Activated naive CD4-positive, alpha-beta T cell (primary cell): ENCODE measurements at places on chromosomes 7 and 10.

DNA sequence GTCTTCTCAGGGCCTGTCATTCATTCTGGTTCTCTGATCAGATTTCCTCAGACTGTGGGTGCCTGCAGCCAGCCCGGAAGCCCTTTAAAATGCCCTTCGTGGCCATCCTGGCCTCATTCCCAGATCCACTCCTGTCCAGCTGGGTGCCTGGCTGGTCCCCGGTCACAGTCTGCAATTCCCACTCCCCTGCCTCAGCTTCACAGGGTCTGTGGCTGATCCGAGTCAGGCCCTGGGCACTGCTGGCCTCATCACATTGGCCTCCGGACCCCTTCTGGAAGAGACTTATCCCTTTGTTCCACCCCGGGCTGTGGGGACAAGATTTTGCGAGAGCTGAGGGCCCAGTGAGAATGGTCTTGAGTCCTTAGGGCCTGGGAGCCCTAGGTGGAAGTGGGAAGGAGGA lies 12.1 kb downstream of the DOCK1 start:
- DNase-seq, result no peak

GRCh38 chr7:68334216-68334615 lies 1264.1 kb upstream of the AUTS2 start:
- DNase-seq, result no peak

GRCh38 chr7:24462984-24463383 lies 110.3 kb upstream of the PALS2 start:
- no peak for DNase-seq

- DNase-seq, result no peak
These were observed 8.9 kb downstream of the PDE1C start for GRCh38 chr7:32061346-32061745.

- DNase-seq, result no peak
These were observed 31.6 kb downstream of the TRIM8 start for GRCh38 chr10:102675666-102676533.

DNA sequence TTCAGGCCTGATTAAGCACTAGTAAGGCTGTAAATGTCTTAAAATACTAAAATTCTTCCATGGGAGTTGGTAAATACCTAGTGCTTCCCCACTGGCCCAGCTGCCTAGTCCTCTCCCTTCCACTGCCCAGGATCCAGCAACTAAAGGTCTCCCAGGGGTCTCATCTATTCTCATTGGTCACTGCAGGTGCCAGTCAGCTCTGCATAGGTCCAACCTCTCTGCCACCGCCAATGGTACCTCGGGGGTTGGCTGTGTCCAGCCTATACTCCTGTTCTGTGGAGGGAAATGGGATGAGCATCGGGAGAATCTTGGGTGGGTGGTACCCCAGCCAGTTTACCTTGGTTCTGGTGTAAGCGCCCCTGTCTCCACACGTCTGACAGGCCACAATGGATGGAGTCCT lies 6.1 kb upstream of the CREB5 start:
- DNase-seq, result no peak

DNA sequence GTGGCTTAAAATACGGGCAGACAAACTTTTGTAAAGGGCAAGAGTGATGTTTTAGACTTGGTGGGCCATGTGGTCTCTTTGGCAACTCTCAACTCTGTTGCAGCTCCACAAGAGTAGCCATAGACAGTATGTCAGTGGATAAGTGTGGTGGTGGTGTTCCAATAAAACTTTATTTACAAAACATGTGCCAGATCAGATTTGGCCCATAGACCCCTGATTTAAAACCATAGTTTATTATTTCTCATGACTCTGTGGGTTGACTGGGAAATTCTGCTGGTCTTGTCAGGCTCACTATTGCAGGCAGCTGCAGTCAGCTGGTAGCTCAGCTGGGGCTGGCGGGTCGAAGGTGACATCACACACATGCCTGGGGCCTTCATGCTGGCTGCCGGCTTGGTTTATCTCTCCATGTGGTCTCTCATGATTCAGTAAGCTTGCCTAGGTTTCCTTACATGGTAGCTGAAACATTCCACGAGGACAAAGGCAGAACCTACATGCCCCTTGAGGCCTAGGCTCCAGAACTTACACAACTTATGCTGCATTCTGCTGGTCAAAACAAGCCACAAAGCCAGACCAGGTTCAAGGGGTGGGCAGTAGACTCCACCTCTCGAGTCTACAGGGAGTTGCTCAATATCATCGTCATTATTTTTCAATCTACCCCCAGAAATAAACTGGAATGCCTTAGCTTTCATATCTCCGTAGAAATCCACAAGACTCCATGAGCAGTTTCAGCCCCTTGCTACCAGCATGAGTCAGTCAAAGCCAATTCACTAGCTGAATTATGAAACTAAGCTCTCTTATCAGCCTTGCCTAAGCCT lies 245.7 kb downstream of the WDR11 start:
- no peak for DNase-seq

GRCh38 chr10:77285529-77286182 lies 352.0 kb downstream of the KCNMA1 start:
- DNase-seq, result no peak

- no peak for DNase-seq
These were observed 51.8 kb upstream of the DNAAF5 start for GRCh38 chr7:674454-675410.

GRCh38 chr7:117034851-117035464 lies 81.7 kb downstream of the ST7 start:
- DNase-seq, result no peak

- no peak for DNase-seq
These were observed 55.2 kb upstream of the RAB18 start for GRCh38 chr10:27448921-27449320.

- no peak for DNase-seq
These were observed 156.5 kb upstream of the BMPER start for GRCh38 chr7:33748793-33749192.

- no peak for DNase-seq
These were observed 500.4 kb upstream of the POT1 start for GRCh38 chr7:125430013-125430412.

DNA sequence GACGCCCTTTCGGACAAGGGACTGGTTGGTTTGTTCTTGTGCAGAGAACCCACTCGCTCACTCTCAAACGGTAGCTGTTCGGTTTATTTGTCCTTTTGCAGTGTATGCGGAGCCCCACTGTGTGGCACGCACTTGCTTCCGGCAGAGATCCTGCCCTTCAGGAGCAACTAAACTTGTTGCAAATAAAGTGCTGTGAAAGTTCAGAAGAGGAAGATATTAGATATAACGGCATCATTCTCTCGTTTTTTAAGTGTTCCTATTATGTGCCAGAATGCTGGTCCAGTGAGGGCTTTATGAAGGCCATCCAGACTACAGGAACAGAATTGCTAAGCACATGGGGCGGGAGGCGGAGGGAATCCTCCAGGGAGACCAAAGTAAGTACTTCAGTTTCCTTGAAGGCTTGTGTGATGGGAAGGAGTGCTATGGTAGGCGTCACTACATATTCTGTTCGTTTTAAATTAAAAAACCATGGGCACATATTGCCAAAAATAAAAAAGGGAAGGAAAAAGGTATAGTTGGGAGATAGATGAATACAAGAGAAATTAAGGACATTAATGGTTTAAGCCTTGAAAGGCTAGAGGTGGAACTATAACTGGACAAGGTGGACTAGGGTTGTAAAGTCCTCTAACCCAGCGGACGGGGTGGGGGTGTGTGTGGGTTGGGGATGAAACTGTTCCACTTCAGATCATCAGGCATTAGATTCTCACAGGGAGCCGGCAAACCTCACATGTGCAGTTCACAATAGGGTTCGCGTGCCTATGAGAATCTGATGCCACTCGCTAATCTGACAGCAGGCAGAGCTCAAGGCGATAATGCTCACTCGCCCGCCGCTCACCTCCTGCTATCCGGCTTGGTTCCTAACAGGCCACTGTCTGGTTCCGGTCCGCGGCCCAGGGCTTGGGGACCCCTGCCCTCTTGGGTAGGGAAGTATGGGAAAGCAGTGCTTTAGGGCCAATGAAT lies 704 bp upstream of the ERLIN1 start:
- peak; percentile 1 for DNase-seq

GRCh38 chr7:32506266-32507054 lies 11.2 kb downstream of the AVL9 start:
- no peak for DNase-seq

GRCh38 chr10:70306181-70306705 lies 22.4 kb upstream of the NPFFR1 start:
- no peak for DNase-seq

DNA sequence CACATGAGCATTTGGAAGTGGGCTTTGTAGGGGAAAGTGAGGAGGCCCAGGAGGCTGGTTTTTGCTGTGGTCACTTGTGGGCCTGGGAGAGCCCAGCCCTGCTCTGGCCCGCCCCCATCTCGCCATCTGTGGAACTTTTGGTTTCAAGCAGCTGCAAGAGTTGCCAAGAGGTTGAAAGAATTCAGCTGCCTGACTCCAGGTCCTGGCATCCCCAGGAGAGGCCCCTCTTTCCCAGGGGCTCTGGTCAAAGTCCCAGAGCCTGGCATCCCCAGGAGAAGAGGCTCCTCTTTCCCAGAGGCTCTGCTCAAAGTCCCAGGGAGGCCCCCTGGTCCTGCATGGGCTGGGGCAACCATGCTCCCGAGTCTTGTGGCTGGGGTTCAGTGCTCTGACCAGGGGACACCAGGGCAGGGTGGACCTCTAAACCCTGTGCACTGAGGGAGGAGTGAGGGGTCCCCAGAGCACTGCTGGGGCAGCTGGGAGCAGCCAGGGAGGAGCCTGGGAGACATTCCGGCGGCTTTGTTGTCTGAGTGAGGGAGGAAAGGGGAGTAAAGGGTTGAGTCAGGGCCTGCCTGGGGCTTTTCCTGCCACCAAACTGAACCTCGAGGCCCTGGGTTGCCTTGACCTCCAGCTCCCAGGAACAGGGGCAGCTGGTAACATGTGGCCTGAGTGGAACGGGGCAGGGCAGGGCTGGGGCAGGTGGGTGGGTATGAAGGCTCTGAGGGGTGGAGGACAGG lies 27.7 kb upstream of the CSGALNACT2 start:
- DNase-seq, result no peak
